ENCODE measurements at places on chromosomes 2 and 18.
A peak's percentile ranks its signal among the peaks of the same experiment; 100 is the strongest.

DNA sequence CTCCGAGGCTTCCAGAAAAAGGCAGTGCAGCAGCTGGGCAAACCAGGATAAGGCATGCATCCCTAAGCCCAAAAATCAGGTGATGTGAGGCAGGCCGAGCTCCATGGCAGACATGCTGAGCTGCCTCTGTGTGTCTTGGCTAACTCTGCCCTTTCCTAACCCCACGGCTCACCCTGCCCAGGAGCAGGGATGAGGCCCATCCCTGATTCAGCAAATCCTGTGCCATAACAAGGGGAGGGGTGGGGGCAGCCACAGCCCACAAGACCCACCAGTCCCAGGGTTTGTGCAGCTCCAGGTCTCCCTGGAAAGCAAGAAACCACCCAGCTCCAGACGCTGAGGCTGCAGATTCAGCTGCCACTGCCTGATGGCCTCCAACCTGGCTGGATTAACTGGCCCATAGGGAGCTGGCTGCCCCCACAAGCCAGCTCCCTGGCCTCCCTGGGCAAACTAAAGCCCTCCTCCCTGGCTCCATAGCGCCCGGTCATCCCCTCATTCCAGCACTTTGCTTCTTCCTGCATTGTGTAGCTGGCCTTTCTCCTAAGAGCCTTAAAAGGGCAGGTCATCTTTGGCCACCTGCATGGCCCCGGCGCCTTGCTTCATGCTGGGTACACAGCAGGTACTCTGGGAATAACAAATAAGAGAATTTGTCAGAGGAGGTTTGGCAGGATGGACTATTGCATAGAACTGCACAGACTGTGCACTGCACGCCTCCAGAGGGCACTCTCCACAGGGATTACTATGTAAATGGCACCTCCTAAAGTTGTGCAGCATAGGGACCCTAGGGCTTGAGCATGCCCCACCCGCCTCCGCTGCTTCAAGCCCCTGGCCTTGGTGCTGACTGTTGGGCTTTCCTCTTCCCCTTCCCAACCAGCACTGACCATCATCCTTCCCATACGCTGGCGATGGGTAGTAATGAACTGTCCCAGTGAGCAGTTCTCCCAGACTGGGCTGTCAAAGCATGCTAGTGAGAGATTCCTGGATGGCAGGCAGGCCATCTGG lies 10.7 kb downstream of the STEAP3 start:
- DNase-seq: peak; percentile 51

GRCh38 chr2:65583061-65583460 lies 150.7 kb upstream of the SPRED2 start:
- no peak for DNase-seq

- DNase-seq: no peak
Measured at GRCh38 chr2:240900141-240900860, 4.3 kb upstream of the MAB21L4 start.

- DNase-seq: peak; percentile 3
Measured at GRCh38 chr2:26429779-26430578, 28.3 kb downstream of the DRC1 start.

GRCh38 chr2:200791905-200792304 lies 19.8 kb upstream of the BZW1 start:
- no peak for DNase-seq

All from fibroblast of skin of scalp (primary cell).